Left ventricle myocardium inferior (tissue), 1 donor: ENCODE measurements at places on chromosomes 1 and 21.

GRCh38 chr1:92324784-92325183 lies 25.9 kb downstream of the RPAP2 start:
- no peak overlapping the region for H3K4me3 ChIP-seq
- H3K27me3 ChIP-seq: no peaks in the 10 kb centered on the region
- no peak overlapping the region for H3K27ac ChIP-seq
- DNase-seq: no peak
- peaks cover 93% of the 10 kb centered on the region for H3K36me3 ChIP-seq

DNA sequence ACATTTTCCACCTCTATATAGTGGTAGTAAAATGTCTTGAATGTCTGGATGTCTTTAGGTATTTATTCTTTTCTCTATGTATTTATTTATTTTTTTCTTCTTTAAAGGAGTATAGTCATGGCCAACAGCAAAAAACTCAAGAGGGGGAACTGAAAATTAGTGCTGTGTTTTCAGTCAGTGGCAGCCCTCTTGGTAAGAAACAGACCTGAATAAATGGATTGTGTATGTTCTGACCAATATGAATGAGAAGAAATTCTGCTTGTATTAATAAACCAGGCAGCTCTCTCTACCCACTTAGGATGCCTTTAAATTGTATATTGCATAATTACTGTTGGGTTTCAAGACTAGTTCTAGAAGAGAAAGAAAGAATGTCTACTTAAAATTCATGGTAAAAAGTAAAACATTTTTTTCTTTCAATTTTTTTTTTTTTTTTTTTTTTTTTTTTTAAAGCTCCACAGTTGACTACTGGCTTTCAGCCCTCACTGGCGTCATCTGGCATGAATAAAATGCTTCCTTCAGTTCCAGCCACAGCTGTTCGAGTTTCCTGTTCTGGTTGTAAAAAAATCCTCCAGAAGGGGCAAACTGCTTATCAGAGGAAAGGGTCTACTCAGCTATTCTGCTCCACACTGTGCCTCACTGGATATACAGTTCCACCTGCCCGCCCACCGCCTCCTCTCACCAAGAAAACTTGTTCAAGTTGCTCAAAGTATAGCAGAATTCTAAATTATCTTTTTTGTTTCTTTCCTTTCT lies 101.6 kb downstream of the ZMYM4 start:
- peak; percentile 63 for DNase-seq
- H3K27ac ChIP-seq: peak overlapping the region; percentile 72
- H3K4me3 ChIP-seq: peak overlapping the region; percentile 15
- peaks cover 6% of the 10 kb centered on the region for H3K36me3 ChIP-seq

DNA sequence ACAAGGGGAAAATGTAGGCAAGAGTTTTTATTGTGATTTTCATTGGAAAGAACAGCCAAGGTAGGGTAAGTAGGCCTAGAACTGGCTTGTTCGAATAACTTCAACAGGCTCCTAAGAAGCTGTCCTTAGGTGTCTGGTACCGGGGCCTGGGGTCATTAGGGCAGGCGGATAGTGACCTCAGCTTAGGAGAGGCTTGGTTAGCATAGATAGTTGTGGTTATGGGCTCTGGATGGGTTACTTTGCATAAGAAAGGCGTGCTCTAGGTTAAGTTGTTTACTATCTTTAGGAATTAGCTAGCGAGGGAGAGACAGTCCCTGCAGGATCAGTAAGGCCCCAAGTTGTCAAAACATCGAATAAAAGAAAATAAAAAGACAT lies 20.7 kb upstream of the HPCAL4 start:
- no peaks in the 10 kb centered on the region for H3K36me3 ChIP-seq
- H3K4me1 ChIP-seq: peaks cover 5% of the 10 kb centered on the region
- no peak for DNase-seq
- H3K27ac ChIP-seq: no peak overlapping the region
- no peak overlapping the region for H3K4me3 ChIP-seq

GRCh38 chr1:153849487-153850185 lies 73.1 kb downstream of the GATAD2B start:
- H3K4me1 ChIP-seq: no peaks in the 10 kb centered on the region
- DNase-seq: no peak

- DNase-seq: no peak
- H3K27ac ChIP-seq: peak overlapping the region; percentile 90
- H3K27me3 ChIP-seq: no peaks in the 10 kb centered on the region
- no peak overlapping the region for H3K4me3 ChIP-seq
- peaks cover 87% of the 10 kb centered on the region for H3K36me3 ChIP-seq
Observed at GRCh38 chr1:236021424-236022135, 43.3 kb downstream of the NID1 start.

DNA sequence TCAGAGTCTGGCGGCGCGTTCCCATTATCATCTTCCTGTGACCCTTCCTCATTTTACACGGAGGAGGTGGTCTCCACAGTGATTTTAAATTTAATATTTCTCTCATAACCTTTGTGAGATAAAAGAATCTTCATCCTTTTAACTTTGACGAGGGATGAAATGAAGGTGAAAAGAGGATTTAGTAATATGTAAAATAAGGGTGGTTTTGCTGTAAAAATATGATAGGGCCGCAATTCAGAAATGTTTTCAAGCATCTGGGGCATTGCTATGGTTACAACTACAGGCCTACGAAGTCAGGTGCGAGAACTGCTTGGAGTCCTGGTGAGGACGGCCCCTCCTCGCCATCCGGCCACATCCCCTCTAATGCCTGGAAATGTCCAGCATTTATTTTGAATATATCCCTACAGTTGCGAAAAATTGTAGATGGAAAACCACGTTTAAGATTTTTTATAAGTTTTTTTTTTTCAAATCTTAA lies 422 bp upstream of the RSBN1 start:
- H3K4me1 ChIP-seq: peaks cover 46% of the 10 kb centered on the region
- DNase-seq: no peak
- no peaks in the 10 kb centered on the region for H3K27me3 ChIP-seq
- H3K4me3 ChIP-seq: peak overlapping the region; percentile 94

GRCh38 chr1:188670837-188671236 lies 1806.8 kb downstream of the BRINP3 start:
- H3K27ac ChIP-seq: no peak overlapping the region
- DNase-seq: no peak
- H3K4me1 ChIP-seq: no peaks in the 10 kb centered on the region
- H3K36me3 ChIP-seq: no peaks in the 10 kb centered on the region

DNA sequence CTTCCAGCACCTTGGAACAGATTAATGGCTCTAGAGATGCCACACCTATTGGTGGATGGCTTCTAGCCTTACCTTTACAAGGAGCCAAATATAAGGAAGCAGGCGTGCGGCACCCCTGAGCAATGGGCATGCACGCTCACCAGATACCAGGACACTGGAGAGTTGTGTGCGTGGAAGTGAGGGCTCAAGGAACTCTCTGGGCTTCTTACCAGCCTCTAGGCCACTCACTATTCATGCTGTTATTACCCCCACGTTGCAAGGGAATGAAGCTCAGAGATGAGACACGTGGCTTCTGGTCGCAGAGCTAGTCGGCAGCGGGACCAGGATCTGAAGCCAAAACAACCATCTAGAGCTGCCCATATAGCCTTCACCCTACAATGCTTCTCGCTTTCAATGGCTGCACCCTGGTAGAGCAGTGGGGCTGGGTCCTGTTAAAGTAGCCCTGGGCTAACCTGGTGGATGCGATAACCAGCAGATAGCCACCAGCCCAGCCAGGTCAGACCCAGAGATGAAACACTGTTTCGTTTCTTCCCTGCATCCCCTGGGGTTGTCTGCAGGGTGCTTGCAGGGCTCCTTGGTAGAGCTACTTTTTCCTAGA lies 396.4 kb upstream of the VAMP3 start:
- H3K4me3 ChIP-seq: no peak overlapping the region
- no peak overlapping the region for H3K27ac ChIP-seq
- H3K36me3 ChIP-seq: no peaks in the 10 kb centered on the region

- H3K36me3 ChIP-seq: no peaks in the 10 kb centered on the region
- DNase-seq: no peak
- no peak overlapping the region for H3K4me3 ChIP-seq
Observed at GRCh38 chr1:193609592-193609991, 423.2 kb upstream of the B3GALT2 start.

GRCh38 chr21:39317134-39318090 lies 4.0 kb upstream of the BRWD1 start:
- peaks cover 51% of the 10 kb centered on the region for H3K4me1 ChIP-seq
- no peaks in the 10 kb centered on the region for H3K36me3 ChIP-seq
- H3K27ac ChIP-seq: peak overlapping the region; percentile 84
- no peaks in the 10 kb centered on the region for H3K27me3 ChIP-seq
- DNase-seq: no peak
- H3K4me3 ChIP-seq: no peak overlapping the region

DNA sequence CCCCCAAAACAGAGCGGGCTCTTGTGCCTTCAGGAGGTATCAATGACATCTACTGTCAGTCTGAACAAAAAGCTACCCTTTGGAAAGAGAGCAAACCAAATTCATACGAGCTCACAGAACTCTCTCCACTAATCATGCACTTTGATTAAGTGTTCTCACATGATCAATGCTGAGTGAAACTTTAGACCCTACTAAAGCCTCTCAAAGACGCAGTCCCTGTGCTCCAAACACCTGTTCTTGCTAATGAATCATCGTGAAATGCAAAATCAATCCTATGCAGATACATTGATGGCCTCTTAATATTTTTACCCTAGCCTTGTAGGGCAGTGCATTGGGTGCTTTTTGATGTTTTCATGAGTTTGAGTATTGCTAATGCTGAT lies 113.4 kb downstream of the ZBTB18 start:
- H3K4me1 ChIP-seq: peaks cover 22% of the 10 kb centered on the region
- H3K36me3 ChIP-seq: no peaks in the 10 kb centered on the region
- H3K27me3 ChIP-seq: no peaks in the 10 kb centered on the region
- peak overlapping the region; percentile 87 for H3K27ac ChIP-seq

DNA sequence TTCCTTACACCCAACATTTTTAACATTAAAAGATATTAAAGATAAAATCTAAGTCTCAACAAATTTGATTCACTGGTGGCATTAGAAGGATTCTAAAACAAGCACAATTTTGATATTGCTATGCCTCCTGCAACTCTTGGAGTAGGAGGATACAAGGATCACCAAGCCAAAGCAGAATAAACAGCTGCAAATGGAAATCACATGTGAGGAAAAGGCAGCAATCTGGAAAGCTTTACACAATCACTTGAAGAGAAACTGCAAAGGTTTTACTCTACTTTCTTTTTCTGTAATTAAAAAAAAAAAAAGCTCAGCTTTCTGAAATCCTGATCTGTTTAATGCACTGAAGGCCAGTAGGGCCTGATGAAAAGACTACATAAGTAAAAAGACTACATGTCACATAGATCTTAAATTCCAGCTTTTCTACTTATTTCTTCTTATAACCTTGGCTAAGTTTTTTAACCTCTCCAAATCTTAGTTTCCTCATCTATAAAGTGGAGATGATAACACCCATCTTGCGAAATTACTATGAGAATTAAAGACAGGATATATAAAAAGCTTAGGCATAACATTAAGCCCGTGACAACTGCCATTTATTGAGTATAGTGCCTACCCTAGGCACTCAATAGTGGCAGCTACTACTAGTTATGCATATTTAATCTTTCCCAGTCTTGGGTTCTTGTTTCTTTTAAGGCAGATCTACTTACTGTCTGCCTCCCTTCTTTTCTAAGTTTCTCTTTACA lies 73.5 kb downstream of the EPS15 start:
- peak overlapping the region; percentile 46 for H3K27ac ChIP-seq
- DNase-seq: no peak
- H3K4me3 ChIP-seq: no peak overlapping the region
- peaks cover 53% of the 10 kb centered on the region for H3K4me1 ChIP-seq
- no peaks in the 10 kb centered on the region for H3K27me3 ChIP-seq

DNA sequence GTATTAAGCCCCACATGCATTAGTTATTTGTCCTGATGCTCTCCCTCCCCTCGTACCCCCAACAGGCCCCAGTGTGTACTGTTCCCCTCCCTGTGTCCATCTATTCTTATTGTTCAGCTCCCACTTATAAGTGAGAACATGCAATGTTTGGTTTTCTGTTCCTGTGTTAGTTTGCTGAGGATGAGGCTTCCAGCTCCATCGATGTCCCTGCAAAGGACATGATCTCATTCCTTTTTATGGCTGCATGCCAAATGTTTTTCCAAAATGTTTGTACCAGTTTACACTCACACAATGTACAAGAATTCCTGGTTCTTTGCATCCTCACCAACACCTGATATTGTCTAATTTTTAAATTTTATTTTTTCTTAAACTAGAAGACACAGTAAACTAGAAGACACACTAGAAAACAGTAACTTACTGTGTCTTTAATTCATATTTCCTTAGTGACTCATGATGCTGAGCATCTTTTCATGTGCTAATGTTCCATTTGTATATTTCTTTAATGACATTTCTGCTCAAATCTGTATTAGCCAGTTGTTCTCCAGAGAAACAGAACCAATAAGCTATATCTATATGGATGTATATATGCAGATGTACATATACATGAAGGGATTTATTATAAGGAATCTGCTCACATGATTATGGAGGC lies 19.4 kb upstream of the USP1 start:
- no peak for DNase-seq
- H3K36me3 ChIP-seq: no peaks in the 10 kb centered on the region
- peaks cover 8% of the 10 kb centered on the region for H3K27me3 ChIP-seq
- H3K4me3 ChIP-seq: no peak overlapping the region
- H3K4me1 ChIP-seq: no peaks in the 10 kb centered on the region

- no peak overlapping the region for H3K27ac ChIP-seq
- no peaks in the 10 kb centered on the region for H3K27me3 ChIP-seq
- H3K36me3 ChIP-seq: no peaks in the 10 kb centered on the region
- no peaks in the 10 kb centered on the region for H3K4me1 ChIP-seq
- DNase-seq: no peak
Observed at GRCh38 chr1:119279456-119280381, 88.9 kb upstream of the HAO2 start.

DNA sequence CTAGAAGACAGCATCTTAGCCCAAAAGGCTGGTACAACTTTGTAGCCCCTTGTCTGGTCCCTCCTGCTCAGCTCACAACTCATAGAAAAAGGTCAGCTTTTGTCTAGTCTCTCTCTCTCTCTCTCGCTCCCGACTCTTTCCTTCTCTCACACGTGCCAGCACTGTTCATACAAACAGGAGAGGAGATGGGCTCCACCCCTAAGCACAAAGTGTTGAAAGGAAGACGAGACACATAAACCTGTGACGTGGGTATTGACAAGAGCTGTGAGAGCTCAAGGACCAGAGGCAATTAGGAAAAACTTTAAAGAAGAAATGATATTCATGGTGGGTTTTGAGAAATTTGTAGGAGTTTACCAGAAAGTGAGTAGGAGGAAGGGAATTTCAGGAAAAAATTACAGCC lies 23.6 kb upstream of the KCNC4 start:
- no peaks in the 10 kb centered on the region for H3K27me3 ChIP-seq
- peak overlapping the region; percentile 76 for H3K27ac ChIP-seq
- H3K4me1 ChIP-seq: peaks cover 57% of the 10 kb centered on the region
- no peak for DNase-seq
- no peak overlapping the region for H3K4me3 ChIP-seq

- peaks cover 99% of the 10 kb centered on the region for H3K36me3 ChIP-seq
- H3K4me3 ChIP-seq: no peak overlapping the region
- H3K4me1 ChIP-seq: no peaks in the 10 kb centered on the region
- DNase-seq: no peak
Observed at GRCh38 chr1:235442788-235443429, 61.3 kb downstream of the B3GALNT2 start.

GRCh38 chr1:207812778-207813511 lies 61.1 kb downstream of the CD46 start:
- peak overlapping the region; percentile 54 for H3K4me3 ChIP-seq
- peak overlapping the region; percentile 97 for H3K27ac ChIP-seq
- H3K4me1 ChIP-seq: peaks cover 99% of the 10 kb centered on the region
- peaks cover 95% of the 10 kb centered on the region for H3K36me3 ChIP-seq
- no peaks in the 10 kb centered on the region for H3K27me3 ChIP-seq
- no peak for DNase-seq
